ENCODE measurements at places on chromosomes 5 and 9. TPM values are rescaled to one million over a fixed set of nuclear protein-coding genes. Genes with fewer than 3 reads are reported as not detected.
A peak's percentile ranks its signal among the peaks of the same experiment; 100 is the strongest.

Gene STPG3
- total RNA-seq = not detected

Gene VLDLR
- 35.5 TPM for total RNA-seq

Gene REEP5
- 32.4 TPM for total RNA-seq

Gene ANXA1
- total RNA-seq = 25.0 TPM

Gene SLCO6A1
- total RNA-seq = not detected

Gene ADAMTS12
- total RNA-seq = not detected

Gene OR13C2
- total RNA-seq = not detected

Gene KCNT1
- not detected for total RNA-seq

Gene NFIB
- total RNA-seq = 15.4 TPM

Gene CCDC152
- total RNA-seq = 0.45 TPM

Gene URM1
- 90.1 TPM for total RNA-seq

Gene FOXD4L4
- not detected for total RNA-seq

Gene TAF11L5
- total RNA-seq = not detected

Gene SMIM3
- 9.5 TPM for total RNA-seq

Gene AGPAT2
- 54.1 TPM for total RNA-seq

Gene TRIM7
- total RNA-seq = 4.1 TPM

GRCh38 chr9:31490551-31491106 is 893.8 kb upstream of the ACO1 start:
- peak; percentile 65 for DNase-seq

DNA sequence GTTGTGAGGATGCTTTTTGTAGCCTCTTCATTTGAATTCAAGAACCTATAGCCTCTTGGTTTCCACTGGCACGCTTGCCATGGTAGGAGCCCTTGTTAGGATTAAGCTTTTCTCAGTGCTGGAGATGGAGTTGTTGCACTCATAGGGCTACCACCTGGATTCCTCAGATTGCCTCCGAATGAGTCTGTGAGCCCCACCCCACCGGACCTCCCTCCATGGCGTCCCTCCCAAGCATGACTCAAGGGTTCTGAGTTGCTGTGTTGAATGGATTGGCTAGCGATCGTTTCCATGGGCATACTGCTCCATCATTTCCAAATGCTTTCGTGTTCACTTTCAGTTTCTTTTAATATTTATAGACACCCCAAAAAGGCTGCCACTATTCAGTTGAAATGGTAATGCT is 69.9 kb downstream of the DAPK1 start:
- DNase-seq = no peak

GRCh38 chr5:132635873-132636272 is 22.1 kb upstream of the IL13 start:
- DNase-seq = no peak

- no peak for DNase-seq
Observed at GRCh38 chr5:110823571-110823970, 84.8 kb downstream of the SLC25A46 start.

- DNase-seq = no peak
Observed at GRCh38 chr9:8734760-8735159, 935.2 kb upstream of the DMAC1 start.

GRCh38 chr5:155295111-155295510 is 281.6 kb downstream of the KIF4B start:
- DNase-seq = no peak

DNA sequence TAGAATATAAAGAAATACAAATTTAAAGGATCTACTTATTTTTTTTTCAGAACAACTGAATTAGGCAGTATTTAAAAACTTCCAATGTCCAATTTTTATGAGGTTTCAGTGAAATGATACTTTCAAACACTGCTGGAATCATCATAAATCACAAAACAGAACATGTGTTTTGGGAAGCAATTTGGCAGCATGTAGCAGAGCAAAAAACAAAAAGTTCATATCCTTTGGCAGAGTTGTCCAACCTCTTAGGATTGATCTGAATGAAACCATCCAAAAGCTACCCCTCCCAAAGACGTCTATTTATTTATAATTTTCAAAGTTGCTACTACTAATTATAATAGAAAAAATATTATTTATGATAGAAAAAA is 192.4 kb upstream of the PUM3 start:
- DNase-seq = no peak

GRCh38 chr5:69414885-69415583 is at the start of gene MARVELD2:
Gene MARVELD2 (plus strand): TSS chr5:69415116. CDS start chr5:69419386, 4,270 bp downstream.
- no peak for DNase-seq

- no peak for DNase-seq
Observed at GRCh38 chr5:127849891-127850290, 146.7 kb downstream of the CCDC192 start.

DNA sequence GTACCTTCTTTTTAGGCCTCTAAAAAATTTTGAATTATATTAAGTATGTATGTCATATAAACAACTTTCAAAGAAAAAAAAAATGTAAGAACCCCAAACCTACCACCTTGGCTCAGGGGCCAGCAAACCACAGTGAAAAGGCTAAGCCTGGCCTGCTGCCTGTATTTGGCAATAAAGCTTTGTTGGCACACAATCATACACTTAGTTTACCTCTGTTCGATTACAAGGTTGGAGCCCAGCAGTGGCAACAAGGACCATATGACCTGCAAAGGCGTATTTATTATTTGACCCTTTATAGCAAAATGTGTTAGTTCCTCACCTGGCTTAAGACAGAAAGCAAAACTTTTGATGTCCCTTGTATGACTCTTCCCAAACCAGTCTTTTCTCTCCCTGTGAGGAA is 282.8 kb downstream of the DENND1A start:
- no peak for DNase-seq

GRCh38 chr9:116860509-116861120 is 173.5 kb downstream of the TRIM32 start:
- DNase-seq = peak; percentile 77

DNA sequence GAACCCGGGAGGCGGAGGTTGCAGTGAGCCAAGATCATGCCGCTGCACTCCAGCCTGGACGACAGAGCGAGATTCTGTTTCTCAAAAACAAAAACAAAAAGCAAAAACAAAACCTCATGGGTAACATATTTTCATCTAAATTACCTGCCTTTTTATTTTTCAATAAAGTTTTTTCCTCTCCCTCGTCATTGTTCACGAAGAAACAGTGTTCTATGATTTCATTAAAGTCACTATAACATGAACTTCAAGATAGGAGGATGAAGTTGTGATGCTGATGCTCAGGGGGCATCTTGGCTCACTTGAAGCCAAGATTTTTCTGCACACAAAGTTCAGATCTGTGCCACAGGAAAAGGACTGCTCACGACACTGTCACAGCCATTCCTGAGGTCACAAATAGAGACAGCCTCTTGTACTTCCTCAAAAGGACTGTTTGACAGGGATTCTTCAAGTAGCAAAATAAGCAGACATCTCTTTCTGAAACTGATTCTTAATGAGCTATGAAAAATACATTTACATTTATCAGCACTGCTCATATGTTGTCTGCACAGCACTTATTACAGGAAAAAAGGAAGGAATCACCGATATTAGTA is 16.1 kb downstream of the NIPSNAP3B start:
- no peak for DNase-seq

- DNase-seq = no peak
Observed at GRCh38 chr5:102139029-102139428, 157.1 kb downstream of the SLCO4C1 start.

DNA sequence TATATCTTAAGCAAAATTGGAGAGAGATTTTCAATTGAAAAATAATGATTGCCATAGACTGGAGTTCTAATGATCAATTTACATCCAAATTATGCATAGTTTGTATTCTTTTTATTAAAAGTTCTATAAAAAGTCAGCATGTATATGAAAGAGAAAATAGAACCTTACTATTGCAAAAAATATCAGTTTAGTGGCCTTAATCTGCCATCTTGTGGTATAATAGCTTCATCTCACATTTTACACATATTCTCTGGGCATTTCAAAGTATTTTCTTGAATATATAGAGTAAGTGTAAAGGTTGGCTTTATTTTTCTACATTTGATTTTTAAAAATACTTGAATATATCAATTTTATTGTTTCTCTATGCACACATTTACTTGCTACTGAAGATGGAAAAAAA is 1858.6 kb upstream of the CDH9 start:
- peak; percentile 49 for DNase-seq

GRCh38 chr5:57085306-57086081 is 88.4 kb upstream of the GPBP1 start:
- no peak for DNase-seq

- no peak for DNase-seq
Observed at GRCh38 chr5:10199692-10200091, 50.0 kb downstream of the ATPSCKMT start.

- no peak for DNase-seq
Observed at GRCh38 chr9:8709731-8710130, 910.2 kb upstream of the DMAC1 start.

GRCh38 chr5:171999877-172000276 is 6.6 kb downstream of the FBXW11 start:
- no peak for DNase-seq

GRCh38 chr9:4792054-4792571 is 631 bp upstream of the RCL1 start:
- no peak for DNase-seq

DNA sequence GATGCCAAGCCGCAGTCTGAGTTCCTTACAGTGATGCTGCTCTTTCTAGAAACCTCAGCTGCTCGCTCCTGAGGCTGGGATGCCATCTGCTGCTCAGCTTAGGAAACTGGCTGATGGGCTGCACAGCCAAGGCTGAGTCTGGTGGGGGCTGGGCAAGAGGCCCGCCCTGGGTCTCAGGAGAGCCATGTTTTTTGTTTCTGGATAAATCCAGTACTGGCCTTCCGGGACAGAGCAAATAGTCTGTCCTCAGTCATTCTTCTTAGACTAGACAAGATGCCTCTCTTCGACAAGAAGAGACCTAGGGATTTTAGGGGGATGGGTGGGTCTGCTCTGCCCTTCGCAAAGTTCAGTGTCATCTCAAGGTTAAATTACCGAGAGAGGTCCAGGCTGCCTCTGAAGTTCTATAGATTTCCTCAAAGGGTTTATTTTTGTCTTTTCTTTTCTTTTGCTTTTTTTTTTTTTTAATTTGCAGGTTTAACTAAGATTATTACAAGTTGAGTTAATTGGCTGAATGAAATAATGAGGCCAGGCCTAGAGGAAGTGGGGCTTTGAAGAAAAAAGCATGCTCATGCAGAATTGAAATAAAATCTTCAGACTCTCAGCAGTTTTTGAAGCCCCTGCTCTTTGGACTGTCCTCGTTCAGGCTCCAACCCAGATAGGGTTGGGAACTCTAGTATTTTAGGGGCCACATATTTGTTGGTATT is 30.6 kb upstream of the MATR3 start:
- DNase-seq = peak; percentile 95

- DNase-seq = peak; percentile 28
Observed at GRCh38 chr5:42268630-42269029, 154.6 kb upstream of the GHR start.

- DNase-seq = no peak
Observed at GRCh38 chr9:127154390-127155191, 32.2 kb upstream of the ANGPTL2 start.

DNA sequence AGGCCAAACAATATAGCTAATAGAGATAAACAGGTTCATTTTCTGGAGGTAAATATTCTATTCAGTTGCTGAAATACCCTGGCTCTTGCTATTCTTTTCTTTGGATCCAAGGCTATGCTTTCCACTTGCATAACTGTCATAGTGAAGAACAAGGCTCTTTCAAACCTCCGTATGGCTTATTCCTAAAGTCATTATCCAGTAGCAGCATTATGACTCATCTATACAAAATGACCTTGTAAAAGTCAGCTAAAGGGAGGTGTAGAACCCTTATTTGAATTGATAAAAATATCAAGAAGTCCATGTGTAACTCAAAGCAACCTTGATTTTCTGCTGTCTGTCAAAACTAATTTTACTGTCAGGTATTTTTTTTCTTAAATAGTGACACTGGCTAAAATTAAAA is 447.8 kb downstream of the PLK2 start:
- no peak for DNase-seq

GRCh38 chr5:36624277-36624676 is 17.9 kb downstream of the SLC1A3 start:
- no peak for DNase-seq

GRCh38 chr5:56666901-56667300 is 148.4 kb upstream of the MAP3K1 start:
- no peak for DNase-seq

GRCh38 chr5:143955141-143955540 is 143.2 kb downstream of the HMHB1 start:
- no peak for DNase-seq

GRCh38 chr5:39119404-39120051 is 45.3 kb upstream of the RICTOR start:
- DNase-seq = peak; percentile 22

DNA sequence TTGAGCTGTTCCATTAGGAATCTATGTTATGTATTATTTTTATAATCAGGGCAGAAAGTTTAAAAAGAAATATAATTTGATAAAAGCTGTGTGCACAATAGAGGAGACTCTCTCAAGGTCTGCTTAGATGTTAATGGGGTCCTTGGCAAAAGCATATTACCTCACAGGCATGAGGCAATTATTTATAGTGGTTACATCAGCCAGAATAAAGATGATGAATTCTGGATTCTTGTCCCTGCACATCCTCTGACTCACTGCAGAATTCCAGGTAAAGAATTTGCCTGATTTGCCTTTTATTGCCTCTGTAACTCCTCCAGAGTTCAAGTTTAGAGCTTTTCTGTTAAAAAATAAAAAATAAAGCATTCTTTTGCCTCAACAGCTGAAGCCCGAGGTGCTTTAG is 253.6 kb downstream of the MAST4 start:
- no peak for DNase-seq

DNA sequence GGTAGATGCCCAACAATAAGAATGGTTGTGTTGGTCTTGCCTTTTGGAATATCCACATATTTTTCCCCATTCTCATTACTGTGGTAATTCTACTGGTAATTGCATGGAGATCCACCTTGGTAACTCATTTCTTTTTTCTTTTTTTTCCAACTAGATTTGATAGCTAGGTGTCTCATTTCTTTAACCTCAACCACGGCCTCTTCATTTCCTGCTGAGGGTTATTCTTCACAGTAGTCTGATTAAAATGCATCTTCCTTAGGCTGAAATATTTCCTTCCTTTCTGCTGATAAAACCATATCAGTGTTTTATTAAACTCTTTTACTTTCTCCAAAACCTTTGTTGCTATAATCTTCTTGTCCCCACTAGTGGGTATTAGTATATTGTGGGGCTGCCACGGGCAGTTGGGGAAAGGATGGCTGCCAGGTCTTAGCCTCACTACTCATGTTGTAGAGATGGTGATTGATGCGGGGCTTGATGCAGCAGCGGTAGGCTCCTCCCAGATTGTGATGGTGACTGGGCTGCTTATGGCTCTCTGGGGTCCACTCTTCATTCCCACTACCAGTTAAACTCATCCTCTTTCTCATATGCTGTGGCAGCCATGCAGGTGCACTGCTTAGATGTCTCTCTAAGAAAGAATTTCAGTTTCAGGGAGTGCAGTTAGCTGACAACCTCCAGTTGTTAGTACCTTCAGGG is 35.9 kb downstream of the KIF2A start:
- DNase-seq = no peak

GRCh38 chr5:139475865-139476617 is 5.2 kb downstream of the SMIM33 start:
- no peak for DNase-seq
